ENCODE measurements at places on chromosomes 12 and 14.
A peak's percentile ranks its signal among the peaks of the same experiment; 100 is the strongest.

GRCh38 chr12:68579254-68579653 lies 31.4 kb upstream of the RAP1B start:
- DNase-seq = no peak

GRCh38 chr12:57549203-57549908 lies 488 bp upstream of the KIF5A start:
- DNase-seq = no peak

DNA sequence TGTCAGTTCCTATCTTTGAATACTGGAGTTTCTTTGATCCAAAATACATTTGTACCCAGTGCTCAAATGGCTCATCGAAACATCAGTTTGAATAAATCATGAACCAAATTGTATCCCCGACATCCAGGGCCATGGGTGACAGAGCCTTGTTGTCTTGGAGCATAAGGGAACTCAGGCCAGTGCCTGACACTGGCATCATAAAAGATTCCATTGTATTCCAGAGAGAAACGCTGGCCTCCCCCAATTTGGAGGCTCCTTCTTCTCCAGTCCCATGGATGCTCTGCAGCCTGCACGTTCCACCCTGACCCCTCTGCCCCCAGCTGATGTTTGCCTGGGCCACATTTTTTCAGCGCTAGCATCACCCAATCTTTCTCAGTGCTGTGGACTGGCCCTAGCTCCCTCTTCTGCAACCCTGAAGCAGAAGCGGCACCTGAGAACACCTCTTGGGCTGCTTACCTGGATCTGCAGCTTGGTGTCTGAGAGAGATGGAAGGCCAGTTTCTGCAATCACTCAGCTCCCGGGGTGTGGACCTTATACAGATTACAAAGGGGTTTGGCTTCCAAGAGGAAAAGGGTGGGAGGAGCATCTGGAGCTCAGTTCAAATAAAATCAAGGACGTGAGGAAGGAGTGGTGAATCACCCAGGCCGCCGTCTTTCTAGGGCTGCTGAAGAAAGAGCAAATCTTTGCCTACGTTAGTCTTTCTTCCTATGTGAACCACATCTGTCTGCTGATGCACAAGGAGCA lies at the start of gene RNASE1:
RNASE1 (minus strand) TSS at position 504 of the 744 bp plus-strand sequence. CDS start 776 bp downstream, outside the sequence.
- no peak for DNase-seq

DNA sequence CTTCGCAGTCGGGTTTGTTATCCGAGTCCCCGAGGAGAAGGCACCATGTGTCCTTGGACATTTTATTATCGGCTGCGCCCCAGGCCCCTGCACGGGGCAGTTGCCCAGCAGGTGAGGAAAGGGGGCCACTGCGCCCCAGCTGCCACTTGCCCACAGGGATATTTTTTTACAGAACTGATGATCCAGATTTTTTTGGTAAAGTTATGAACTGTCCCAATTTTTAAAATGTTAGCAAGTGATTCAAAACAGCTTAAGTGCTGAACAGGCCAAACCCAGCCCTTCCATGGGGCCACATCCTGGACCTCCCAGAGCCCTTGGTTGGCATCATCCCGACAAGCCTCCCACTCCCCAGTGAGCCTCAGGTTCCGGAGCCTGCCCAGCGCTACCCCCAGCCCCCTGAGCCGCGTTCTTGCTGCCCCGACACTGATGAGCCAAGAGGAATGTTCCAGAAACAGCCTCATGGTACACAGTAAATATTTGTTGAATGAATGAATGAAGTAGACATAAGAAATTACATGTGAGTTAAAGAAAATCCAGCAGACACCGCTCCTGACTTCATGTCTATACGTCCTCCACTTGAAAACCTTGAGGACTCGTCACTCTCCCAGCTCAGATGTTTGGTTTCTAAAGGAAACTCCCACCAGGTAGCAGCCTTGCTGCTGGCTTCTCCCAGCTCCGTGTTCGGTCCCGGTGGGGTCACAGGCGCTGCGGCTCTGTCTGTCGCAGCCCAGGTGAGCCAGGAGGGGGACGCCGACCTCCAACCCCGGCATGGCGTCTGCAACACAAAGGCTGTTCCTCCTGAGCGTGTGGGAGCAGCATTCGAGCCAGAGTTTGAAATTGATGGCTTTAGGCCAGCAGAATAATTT lies 88.5 kb downstream of the ADGRD1 start:
- no peak for DNase-seq

- DNase-seq = no peak
These were observed 2.7 kb upstream of the HSD17B6 start for GRCh38 chr12:56760460-56760859.

DNA sequence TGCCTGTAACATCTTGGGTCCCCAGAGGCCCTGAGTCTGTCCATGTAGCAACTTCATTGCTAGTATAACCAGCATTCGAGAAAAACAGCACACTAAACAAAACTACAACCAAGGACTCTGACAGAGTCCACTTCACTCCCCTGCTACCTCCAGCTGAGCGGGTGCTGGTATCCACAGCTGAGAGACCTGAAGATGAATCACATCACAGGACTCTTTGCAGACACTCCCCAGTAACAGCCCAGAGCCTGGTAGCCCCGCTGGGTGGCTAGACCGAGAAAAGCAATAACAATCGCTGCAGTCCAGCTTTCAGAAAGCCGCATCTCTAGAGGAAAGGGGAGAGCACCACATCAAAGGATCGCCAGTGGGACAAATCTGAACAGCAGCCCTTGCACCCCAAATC lies 9.0 kb upstream of the IQSEC3 start:
- DNase-seq = no peak

GRCh38 chr12:91264178-91264577 lies 81.6 kb upstream of the DCN start:
- DNase-seq = no peak

DNA sequence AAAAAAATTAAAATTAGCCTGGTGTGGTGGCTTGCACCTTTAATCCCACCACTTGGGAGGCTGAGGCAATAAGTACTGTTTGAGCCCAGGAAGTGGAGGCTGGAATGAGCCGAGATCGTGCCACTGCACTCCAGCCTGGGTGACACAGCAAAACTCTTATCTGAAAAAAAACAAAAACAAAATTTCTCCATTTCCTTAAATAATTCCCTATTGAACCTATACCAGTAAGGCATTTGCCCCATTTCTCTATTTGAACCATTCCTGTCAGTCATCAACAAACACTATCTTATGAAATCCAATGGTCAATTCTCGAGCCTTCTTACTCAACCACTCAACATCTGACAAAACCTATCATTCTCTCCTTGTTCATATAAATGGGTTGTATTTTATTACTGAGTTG lies 14.7 kb downstream of the SLC2A14 start:
- no peak for DNase-seq

- DNase-seq = no peak
These were observed 173.5 kb upstream of the KRR1 start for GRCh38 chr12:75684678-75685616.

GRCh38 chr12:66035288-66035966 lies 95.1 kb downstream of the LLPH start:
- no peak for DNase-seq

- DNase-seq = no peak
These were observed 45.8 kb downstream of the ATL1 start for GRCh38 chr14:50605766-50606165.

DNA sequence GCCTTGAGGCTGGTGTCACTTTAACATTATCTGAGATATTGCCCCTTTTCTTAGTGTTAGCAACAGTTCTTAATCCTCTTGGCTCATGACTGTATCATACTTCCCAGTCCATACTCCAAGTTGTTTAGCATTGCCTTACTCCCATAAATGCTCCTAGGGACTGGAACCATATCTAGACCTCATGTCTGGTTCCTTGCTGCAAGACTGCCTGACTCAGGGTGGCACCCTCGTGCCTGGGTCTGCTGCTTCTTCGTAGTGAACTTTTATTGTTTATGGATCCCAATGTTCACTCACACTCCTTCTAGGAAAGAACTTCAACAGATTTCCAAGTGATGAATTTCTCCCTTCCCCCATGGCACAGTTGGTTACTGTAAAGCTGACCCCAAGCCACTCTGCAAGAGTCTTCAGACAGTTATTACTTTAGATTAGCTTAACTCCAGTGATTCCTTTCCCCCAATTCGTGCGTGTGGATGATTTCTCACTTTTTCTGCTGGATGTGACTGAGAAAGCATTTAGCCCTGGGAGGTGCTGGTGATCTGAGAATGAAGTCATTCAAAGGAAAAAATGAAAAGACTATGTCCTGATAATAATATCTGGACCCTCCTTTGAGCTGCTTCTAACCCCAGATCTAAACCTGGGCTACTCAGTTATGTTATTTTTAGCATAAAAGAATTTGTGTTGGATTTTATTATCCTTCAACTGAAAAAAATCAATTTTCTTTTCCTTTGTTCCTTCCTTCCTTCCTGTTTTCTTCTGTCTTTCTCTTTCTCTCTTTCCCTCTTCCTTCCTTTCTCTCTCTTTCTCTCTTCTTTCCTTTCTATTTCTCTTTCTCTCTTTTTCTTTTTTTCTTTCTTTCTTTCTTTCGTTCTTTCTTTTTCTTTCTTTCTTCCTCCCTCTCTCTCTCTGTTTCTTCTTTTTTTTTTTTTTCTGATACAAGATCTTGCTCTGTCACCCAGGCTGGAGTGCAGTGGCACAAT lies 47.5 kb upstream of the PPP1R12A start:
- DNase-seq = no peak

DNA sequence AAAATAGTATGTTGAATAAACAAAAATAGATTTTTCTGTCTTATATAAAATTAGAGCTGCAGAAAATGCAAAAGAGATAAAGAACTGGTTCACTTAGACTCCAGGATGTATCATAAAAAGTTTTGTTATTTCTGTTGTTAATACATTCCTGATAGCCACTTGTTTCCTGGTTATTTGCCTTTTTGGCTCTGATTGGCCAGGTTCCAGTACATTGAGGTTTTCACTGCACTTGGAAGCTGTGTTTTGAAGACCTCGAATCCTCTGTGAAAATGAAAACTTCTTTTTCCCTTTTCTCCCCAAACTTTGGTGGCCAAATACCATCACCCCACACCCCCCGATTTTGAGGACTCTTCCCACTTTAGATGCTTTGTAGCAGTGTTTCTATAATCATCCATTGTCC lies 525.3 kb downstream of the MED13L start:
- no peak for DNase-seq

- no peak for DNase-seq
These were observed 1.1 kb upstream of the NUDT4 start for GRCh38 chr12:93376436-93377251.

GRCh38 chr14:99357916-99358390 lies 86.0 kb upstream of the BCL11B start:
- no peak for DNase-seq

GRCh38 chr14:84707830-84708229 lies 822.1 kb upstream of the FLRT2 start:
- no peak for DNase-seq

GRCh38 chr12:98748463-98748862 lies 103.4 kb downstream of the APAF1 start:
- no peak for DNase-seq

DNA sequence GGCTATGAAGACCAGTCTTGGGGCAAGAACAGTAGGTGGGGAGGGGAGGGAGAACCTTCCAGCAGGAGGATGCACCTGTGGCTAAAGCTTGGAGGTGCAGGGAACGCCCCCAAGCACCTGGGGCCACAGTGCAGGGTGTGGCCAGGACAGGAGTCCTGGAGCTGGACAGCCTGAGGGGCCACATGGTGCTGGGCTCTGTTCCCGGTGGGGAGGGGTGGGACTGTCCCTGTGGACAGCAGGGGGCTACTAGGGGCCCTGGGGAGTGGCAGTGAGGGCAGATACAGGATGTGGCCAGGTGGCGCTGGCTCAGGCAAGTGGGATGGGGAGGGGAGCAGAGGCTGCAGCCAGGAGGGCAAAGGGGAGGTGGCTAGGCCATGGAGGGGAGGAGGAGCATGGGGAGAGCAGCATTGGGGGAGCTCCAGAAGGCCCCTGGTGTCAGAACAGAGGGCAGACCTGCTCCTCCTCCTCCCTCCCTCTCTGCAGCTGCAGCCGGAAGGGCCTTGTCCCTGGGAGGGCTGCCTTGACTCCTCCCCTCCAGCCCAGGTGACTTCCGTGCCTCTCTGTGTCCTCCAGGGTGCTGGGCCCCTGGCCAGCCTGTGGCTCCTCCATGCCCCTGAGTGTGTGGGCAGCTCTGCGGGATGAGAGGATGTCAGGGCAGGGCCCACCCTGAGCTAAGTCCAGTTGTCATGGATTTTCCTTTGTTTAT lies 68.4 kb upstream of the DLK1 start:
- DNase-seq = no peak

DNA sequence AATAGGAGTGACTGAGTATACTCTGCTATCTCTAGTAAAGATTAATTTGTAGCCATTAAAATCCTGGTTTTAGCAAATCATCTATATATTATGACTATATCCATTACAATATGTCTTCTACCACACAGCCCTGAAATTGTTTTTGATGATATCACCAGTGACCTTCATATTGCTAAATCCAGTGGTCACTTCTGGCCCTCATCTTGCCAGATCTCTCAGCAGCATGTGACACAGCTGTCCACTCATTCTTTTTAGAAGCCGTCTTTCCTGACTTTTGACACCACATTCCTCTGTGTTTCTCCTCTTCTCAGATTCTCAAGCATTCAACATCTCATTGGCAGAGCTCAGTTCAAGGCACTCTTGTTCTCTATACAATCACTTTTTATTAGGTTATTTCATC lies 54.9 kb downstream of the CPNE8 start:
- DNase-seq = no peak

DNA sequence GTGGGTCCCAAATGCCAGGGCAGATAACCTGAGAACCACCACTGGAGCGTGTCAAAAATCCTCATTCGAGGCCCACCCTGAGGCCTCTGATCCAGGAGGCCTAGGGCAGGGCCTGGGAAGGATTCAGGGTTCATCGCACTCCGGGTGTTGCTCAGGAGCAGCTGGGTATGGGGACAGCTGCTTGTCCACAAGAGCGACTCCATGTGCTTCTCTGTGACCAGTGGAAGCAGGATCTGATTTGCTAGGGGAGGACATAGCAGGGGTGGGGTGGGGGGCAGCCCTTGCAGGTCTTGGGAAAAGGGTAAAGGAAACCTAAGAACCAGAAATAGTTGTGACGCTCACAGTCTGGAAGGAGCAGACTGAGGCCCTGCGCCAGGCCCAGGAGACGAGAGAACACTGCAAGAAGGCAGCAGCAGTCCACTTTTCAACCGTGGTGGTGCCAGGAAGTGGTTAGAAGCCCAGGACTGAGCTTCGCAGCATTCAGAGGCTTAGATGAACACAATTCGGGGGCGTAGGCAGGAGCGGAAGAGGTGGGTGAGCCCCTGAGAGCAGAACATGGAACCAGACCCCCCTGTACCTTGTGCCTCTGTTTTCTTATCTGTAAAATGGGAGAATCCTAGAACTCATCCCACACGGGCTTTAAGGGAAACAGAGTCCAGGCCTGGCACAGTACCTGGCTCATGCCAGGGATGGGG lies 33.7 kb downstream of the ITPK1 start:
- DNase-seq = peak; percentile 35

DNA sequence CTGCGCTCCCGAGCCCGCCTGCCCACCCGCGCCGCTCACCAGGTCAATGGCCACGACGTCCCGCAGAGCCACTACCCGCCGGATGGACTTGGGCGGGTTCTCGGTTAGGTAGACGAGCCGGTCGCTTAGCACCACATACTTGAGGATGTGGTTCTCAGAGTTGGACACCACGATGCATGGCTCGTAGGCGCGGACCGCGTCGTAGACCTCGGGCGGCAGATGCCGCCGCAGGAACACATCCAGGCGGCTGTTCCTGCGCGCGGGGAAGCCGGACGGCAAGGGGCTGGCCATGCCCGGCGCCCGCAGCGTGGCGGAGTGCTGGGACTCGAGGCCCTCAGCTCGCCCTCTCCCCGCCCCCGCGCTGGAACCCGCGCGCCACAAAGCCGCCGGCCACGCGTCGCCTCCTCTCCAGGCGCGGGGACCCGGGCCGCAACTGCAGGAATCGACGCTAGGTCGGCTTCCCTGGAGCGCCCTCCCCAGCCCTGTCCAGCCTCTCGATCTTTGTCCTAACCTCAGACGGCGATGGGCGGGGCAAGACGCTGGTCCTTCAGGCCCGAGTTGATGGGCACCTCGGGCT lies at the start of gene C12orf56:
C12orf56 (minus strand) TSS at position 484 of the 577 bp plus-strand sequence; CDS start at position 291, 193 bp downstream.
- no peak for DNase-seq
